ENCODE measurements at places on chromosomes 5 and 9. TPM values are rescaled to one million over a fixed set of nuclear protein-coding genes. Genes with fewer than 3 reads are reported as not detected.

The NPR3 gene
- 0.39 TPM for total RNA-seq

DNA sequence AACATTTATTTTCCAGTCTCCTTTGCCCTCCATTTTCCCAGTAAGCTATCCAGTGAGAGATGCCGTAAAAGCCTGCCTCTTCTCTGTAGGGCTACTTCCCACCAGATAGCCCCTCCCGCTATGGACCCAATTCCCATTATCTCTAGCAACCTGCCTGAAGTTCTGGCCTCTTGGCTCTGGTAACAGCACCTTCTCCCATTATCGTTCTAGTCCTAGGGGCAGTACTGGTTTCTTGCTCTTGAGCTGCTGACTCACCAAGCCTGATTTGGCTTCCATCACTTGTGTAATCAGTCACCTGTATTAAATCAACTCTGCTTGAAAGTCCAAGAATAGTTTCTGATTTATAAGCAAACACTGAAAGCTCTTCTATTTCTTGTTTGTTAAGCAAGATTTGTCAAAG is 42.8 kb upstream of the PARP8 start:
- no peak for DNase-seq
- no peaks in the 10 kb centered on the region for H3K4me1 ChIP-seq
- H3K36me3 ChIP-seq = no peaks in the 10 kb centered on the region
- no peaks in the 10 kb centered on the region for H3K27me3 ChIP-seq
- no peak overlapping the region for H3K27ac ChIP-seq
- no peak overlapping the region for H3K4me3 ChIP-seq

GRCh38 chr5:175867587-175868347 is 3.6 kb upstream of the CPLX2 start:
- DNase-seq = peak; percentile 48
- H3K4me3 ChIP-seq = no peak overlapping the region
- H3K27me3 ChIP-seq = peaks cover 6% of the 10 kb centered on the region
- H3K36me3 ChIP-seq = no peaks in the 10 kb centered on the region
- H3K27ac ChIP-seq = no peak overlapping the region

- H3K4me1 ChIP-seq = no peaks in the 10 kb centered on the region
- H3K4me3 ChIP-seq = no peak overlapping the region
- H3K27ac ChIP-seq = no peak overlapping the region
- H3K36me3 ChIP-seq = no peaks in the 10 kb centered on the region
- no peak for DNase-seq
Observed at GRCh38 chr5:121429761-121430160, 421.9 kb upstream of the FTMT start.

GRCh38 chr5:168697034-168697720 is 118.0 kb upstream of the PANK3 start:
- H3K4me1 ChIP-seq = no peaks in the 10 kb centered on the region
- H3K4me3 ChIP-seq = no peak overlapping the region
- H3K36me3 ChIP-seq = no peaks in the 10 kb centered on the region
- no peak overlapping the region for H3K27ac ChIP-seq

DNA sequence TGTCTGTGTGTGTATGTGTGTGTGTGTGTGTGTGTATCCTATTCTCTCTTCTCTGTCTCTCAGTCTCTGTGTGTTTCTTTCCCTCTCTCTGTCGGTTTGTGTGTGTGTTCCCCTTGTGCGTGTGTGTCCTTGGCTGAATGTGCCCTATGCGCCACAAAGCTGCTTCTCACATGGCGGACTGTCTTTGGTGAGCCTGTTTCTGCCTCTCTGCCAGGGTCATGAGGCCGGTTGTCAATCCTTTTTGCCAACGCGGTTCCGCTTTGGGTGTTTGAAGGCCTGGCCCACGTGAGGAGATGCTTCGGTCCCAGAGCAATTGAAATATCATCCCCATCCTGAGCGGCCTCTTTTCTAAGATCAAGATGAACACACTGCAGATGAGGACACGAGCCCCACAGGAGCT is 476.0 kb downstream of the SPATA31A7 start:
- no peak overlapping the region for H3K4me3 ChIP-seq
- no peaks in the 10 kb centered on the region for H3K4me1 ChIP-seq
- no peak overlapping the region for H3K27ac ChIP-seq
- DNase-seq = no peak
- no peaks in the 10 kb centered on the region for H3K36me3 ChIP-seq

The ECM2 gene
- not detected for total RNA-seq

DNA sequence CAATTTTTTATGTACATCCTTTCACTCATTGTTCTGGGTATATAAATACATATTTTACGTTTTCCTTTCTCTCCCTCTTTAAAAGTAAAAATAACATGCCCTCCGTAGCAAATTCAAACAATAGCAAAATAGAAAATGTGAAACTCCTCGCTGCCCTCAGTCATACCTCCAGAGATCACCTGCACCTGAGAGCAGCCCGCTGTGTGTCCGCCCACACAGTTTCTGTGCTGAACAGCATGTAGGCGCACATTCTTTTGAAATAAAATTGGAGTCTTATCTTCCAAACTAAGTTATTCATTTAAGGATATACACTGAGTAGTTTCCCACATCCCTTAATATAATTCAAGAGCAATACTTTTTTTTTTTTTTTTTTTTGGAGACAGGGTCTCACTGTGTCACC is 255.7 kb downstream of the AOPEP start:
- H3K4me1 ChIP-seq = no peaks in the 10 kb centered on the region
- H3K36me3 ChIP-seq = no peaks in the 10 kb centered on the region
- no peak overlapping the region for H3K4me3 ChIP-seq

DNA sequence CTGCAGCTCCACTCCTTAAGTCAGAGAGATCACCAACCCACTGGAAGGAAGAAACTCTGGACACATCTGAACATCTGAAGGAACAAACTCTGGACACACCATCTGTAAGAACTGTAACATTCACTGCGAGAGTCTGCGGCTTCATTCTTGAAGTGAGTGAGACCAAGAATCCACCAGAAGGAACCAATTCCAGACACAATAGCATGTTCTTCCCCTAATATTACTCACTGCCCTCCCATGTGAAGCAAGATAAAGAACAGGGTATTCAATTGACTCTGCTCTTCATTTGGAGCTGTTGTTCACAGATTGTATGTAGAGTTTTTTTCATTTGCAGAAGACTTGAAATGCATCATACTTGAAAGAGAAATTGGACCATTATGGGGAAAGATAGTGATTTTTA is 10.8 kb downstream of the SAXO1 start:
- no peaks in the 10 kb centered on the region for H3K4me1 ChIP-seq
- peaks cover 2% of the 10 kb centered on the region for H3K27me3 ChIP-seq
- H3K4me3 ChIP-seq = no peak overlapping the region
- no peak overlapping the region for H3K27ac ChIP-seq
- H3K36me3 ChIP-seq = no peaks in the 10 kb centered on the region

The CDKN2B gene
- 9.8 TPM for total RNA-seq

DNA sequence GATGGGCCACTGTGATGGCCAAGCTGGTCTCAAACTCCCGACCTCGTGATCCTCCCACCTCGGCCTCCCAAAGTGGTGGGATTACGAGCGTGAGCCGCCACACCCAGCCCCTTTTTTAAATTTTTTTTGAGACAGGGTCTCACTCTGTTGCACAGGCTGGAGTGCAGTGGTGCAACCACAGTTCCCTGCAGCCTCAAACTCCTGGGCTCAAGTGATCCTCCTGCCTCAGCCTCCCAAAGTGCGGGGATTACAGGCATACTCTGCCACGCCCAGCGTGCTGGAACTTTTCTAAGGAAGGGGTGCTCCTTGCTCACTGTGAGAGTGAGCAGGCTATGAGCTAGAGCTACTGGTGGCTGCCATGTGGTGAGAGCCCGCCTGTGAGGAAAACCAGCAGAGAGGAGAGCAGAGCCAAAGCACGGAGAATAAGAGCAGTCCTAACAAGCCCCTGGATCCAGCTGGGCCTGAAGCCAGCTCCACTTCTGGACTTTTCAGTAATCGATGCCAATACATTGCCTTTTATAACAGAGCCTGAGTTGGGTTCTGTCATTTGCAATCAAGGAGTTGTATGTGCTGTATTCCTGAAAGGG is 75.5 kb upstream of the UNC5A start:
- no peaks in the 10 kb centered on the region for H3K36me3 ChIP-seq
- no peaks in the 10 kb centered on the region for H3K27me3 ChIP-seq
- H3K27ac ChIP-seq = no peak overlapping the region
- no peak for DNase-seq
- H3K4me1 ChIP-seq = no peaks in the 10 kb centered on the region

The CBY3 gene
- not detected for total RNA-seq

The DAP gene
- 59.1 TPM for total RNA-seq

The PKD2L2 gene
- total RNA-seq = not detected

GRCh38 chr5:135476615-135477581 is 24.7 kb upstream of the TIFAB start:
- H3K4me3 ChIP-seq = no peak overlapping the region
- DNase-seq = no peak
- no peaks in the 10 kb centered on the region for H3K4me1 ChIP-seq
- no peak overlapping the region for H3K27ac ChIP-seq
- H3K36me3 ChIP-seq = no peaks in the 10 kb centered on the region

The KCNMB1 gene
- not detected for total RNA-seq

The UHRF2 gene
- 40.6 TPM for total RNA-seq

- DNase-seq = no peak
- H3K4me3 ChIP-seq = no peak overlapping the region
- no peaks in the 10 kb centered on the region for H3K36me3 ChIP-seq
Observed at GRCh38 chr5:757346-757930, 27.1 kb downstream of the ZDHHC11B start.

The SLC23A1 gene
- not detected for total RNA-seq

DNA sequence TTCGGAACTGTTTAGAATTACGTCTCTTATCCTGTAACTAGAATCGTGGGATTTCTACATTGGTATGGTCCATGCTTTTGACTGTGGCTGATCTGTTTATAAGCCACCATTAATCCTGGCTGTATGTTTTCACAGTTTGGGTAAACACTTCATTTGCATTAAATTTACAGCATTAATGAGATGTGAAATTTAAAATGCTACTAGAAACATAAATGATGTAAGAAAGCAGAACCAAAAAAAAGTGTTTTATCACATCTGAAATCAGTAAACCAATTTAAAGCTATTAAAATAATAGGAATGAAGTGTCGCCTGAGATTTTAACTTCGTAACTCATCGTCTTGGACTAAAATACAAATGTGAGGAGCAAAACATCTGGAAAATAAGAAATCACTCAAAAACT is 201.7 kb downstream of the NFIB start:
- H3K4me3 ChIP-seq = no peak overlapping the region
- H3K36me3 ChIP-seq = no peaks in the 10 kb centered on the region
- no peak overlapping the region for H3K27ac ChIP-seq
- H3K4me1 ChIP-seq = no peaks in the 10 kb centered on the region
- no peak for DNase-seq

GRCh38 chr5:98593418-98593817 is 180.0 kb upstream of the RGMB start:
- H3K27ac ChIP-seq = no peak overlapping the region
- H3K36me3 ChIP-seq = no peaks in the 10 kb centered on the region
- H3K27me3 ChIP-seq = no peaks in the 10 kb centered on the region

GRCh38 chr5:124180299-124180874 is 566.1 kb downstream of the ZNF608 start:
- H3K36me3 ChIP-seq = no peaks in the 10 kb centered on the region
- no peak overlapping the region for H3K4me3 ChIP-seq
- no peaks in the 10 kb centered on the region for H3K4me1 ChIP-seq
- no peak overlapping the region for H3K27ac ChIP-seq
- no peaks in the 10 kb centered on the region for H3K27me3 ChIP-seq
- no peak for DNase-seq

The C9orf85 gene
- 12.4 TPM for total RNA-seq

DNA sequence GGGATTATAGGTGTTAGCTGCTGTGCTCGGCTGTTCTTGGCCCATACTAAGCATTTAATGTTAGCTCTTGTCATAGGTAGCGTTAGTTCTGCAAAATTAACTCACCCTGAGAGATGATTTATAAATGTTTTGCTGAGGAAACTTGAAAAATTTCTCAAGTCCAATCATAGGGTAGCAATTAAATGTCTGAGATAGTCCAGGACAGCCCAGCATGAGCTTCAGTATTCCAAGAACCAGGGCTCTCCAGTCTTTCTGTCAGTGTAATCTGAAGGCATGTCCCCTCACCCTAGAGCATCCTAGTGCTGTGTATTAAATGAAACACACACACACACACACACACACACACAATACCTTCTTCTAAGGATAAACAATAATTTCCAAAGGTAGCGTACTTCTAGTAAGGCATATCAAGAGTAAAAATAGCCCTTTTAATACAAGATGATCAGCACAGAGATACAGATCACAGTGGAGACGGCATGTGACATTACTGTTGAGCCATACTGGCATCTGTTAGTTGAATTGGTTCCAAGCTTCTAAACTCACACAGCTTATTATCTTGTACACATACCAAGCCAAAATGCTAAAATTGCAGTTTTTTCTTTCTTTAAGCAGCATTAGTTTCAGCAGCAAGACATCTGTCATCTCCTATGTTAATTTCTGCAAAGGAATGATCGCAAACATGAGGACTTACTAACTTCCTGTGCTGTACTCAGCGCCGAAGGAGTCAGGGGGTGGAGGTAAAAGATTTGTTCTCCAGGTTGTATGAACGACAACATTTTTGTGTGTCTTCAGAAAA is 46.3 kb upstream of the JMY start:
- no peak overlapping the region for H3K4me3 ChIP-seq
- H3K36me3 ChIP-seq = no peaks in the 10 kb centered on the region
- no peak for DNase-seq

The ADRA1B gene
- not detected for total RNA-seq

DNA sequence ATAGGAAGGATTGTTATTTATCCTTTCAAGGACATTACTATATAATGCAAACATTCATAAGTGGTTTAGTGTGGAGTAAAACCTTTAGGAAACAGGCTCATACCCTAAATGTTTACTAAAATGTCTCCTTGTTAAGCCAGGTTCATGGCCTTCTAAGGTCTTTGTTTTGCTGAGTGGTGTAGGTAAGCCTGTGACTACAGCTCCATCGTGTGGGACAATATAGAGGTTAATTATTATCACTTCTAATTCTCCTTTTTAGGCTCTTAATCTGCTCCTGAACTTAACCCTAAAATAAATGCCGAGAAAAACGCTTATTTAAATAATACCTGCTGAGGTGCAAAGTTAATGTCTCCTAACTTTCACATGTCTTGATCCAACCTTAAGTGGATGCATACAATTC is 43.8 kb downstream of the SPINK5 start:
- no peaks in the 10 kb centered on the region for H3K27me3 ChIP-seq
- no peaks in the 10 kb centered on the region for H3K36me3 ChIP-seq
- H3K27ac ChIP-seq = no peak overlapping the region
- H3K4me1 ChIP-seq = no peaks in the 10 kb centered on the region
- no peak overlapping the region for H3K4me3 ChIP-seq

- H3K4me3 ChIP-seq = no peak overlapping the region
- no peaks in the 10 kb centered on the region for H3K36me3 ChIP-seq
- H3K4me1 ChIP-seq = no peaks in the 10 kb centered on the region
- no peak for DNase-seq
- no peak overlapping the region for H3K27ac ChIP-seq
Observed at GRCh38 chr5:65695162-65695755, 26.6 kb downstream of the SGTB start.

The DPM2 gene
- total RNA-seq = 54.6 TPM

- no peak for DNase-seq
- H3K27me3 ChIP-seq = no peaks in the 10 kb centered on the region
- H3K36me3 ChIP-seq = no peaks in the 10 kb centered on the region
- H3K27ac ChIP-seq = no peak overlapping the region
- H3K4me1 ChIP-seq = no peaks in the 10 kb centered on the region
Observed at GRCh38 chr9:136650648-136651047, 12.1 kb upstream of the EGFL7 start.

The ASPN gene
- not detected for total RNA-seq

The FASTKD3 gene
- total RNA-seq = 12.0 TPM

The DMRTA1 gene
- not detected for total RNA-seq
